ENCODE measurements at places on chromosomes 7 and 10. TPM values are rescaled to one million over a fixed set of nuclear protein-coding genes. Genes with fewer than 3 reads are reported as not detected.

Gene ASB10
- not detected for total RNA-seq

Gene FAM237B
- total RNA-seq: not detected

Gene CHRM2
- under 0.01 TPM for total RNA-seq

Gene MCM10
- total RNA-seq: 0.55 TPM

Gene PPA1
- 587 TPM for total RNA-seq

Gene GPR26
- not detected for total RNA-seq

Gene ZP3
- 5.0 TPM for total RNA-seq

Gene AIMP2
- 101 TPM for total RNA-seq

Gene PRKAR2B
- 0.80 TPM for total RNA-seq

Gene CDK14
- 30.2 TPM for total RNA-seq

Gene WNT16
- not detected for total RNA-seq

Gene CFAP58
- 0.75 TPM for total RNA-seq

Gene C10orf62
- 0.35 TPM for total RNA-seq

Gene MLLT10
- 42.7 TPM for total RNA-seq

Gene STEAP4
- 2.1 TPM for total RNA-seq

Gene SPDYE9
- not detected for total RNA-seq

Gene PPP3CB
- total RNA-seq: 27.3 TPM

Gene TRRAP
- 54.0 TPM for total RNA-seq

Gene ZNF425
- total RNA-seq: 3.6 TPM

Gene MYO3A
- total RNA-seq: 0.35 TPM

Gene ELOVL3
- 1.3 TPM for total RNA-seq

Gene OPN4
- total RNA-seq: not detected

Gene CLCN1
- total RNA-seq: not detected

Gene TAS2R4
- total RNA-seq: not detected

Gene ADAM22
- 1.2 TPM for total RNA-seq

Gene ACHE
- 0.94 TPM for total RNA-seq

All from renal cortical epithelial cell (primary cell).